Effector memory CD4-positive, alpha-beta T cell (primary cell): ENCODE measurements at places on chromosomes 13 and 19.

DNA sequence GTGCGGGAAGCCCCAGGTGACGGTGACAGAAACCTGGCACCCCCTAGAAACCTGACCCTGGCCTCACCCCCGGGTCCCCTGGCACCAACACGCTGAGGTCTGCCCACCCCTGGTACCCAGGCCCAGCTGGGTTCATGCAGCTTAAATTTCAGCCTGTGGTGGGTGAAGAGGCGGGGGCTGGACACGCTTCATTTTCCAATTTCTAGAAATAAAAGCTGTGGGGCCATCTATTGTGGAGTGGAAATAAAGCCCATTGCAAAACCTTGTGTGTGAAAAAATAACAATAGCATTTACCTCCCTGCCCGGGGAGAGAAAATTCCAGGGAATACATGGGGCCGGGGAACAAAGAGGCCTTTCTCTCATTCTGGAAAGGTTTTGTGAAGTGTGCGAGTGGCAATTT lies 7.5 kb upstream of the FUT5 start:
- DNase-seq, result no peak

GRCh38 chr19:28578208-28578607 lies 634.7 kb downstream of the UQCRFS1 start:
- no peak for DNase-seq

DNA sequence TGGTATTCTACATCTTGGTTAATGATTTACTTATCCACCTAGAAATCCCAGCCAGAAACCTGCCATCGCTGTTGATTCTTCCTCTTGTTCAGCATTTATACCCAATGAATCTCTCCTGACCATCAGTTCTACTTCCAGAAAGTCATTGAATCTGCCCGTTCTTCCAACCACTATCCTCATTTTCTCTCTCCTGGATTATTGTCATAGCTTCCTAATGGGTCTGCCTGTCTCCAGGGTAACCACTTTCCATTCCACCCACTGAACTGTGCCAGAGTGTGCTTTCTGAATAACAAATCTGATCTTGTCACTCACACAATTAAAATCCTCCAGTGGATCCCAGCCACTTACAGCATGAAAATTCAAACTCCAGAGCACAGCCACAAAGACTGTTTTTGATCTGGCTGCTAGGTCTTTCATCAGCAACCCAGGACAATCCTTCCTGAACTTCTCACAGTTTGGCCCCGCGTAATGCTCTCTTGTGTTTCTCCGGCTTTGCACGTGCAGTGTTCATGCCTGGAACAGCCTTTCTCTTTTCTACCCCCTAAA lies 330.6 kb downstream of the SPRY2 start:
- DNase-seq, result no peak

- no peak for DNase-seq
Measured at GRCh38 chr13:78499802-78500201, 103.5 kb downstream of the POU4F1 start.

GRCh38 chr19:41699968-41700323 lies 8.5 kb upstream of the CEACAM5 start:
- no peak for DNase-seq

- DNase-seq, result peak; percentile 64
Measured at GRCh38 chr19:50358483-50359327, 6.7 kb downstream of the NAPSA start.

- DNase-seq, result no peak
Measured at GRCh38 chr13:62194371-62194770, 778.7 kb upstream of the PCDH20 start.

GRCh38 chr19:1507763-1508506 lies 4.9 kb downstream of the ADAMTSL5 start:
- DNase-seq, result peak; percentile 86

- DNase-seq, result no peak
Measured at GRCh38 chr13:96809366-96810096, 184.7 kb downstream of the OXGR1 start.

- no peak for DNase-seq
Measured at GRCh38 chr13:40973409-40973808, 45.7 kb downstream of the ELF1 start.

DNA sequence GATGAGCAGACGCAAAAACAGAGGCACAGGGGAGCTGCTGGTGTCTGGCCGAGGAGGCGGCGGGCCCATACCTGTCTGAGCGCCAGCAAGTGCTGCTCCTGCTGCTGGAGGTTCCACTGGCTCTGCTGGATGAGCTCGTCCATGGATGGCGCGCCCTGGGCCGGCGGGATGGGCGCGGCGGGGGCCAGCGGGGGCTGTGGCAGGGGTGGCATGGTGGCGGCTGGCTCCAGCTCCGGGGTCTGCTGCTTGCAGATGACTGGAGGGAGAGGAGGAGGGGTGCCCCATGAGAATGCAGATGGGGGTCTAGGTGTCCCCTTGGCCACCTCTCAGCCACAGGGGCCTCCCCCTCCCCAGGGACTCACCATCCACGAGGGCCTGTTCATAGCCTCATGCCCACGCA lies 6.9 kb downstream of the CHERP start:
- DNase-seq, result no peak

DNA sequence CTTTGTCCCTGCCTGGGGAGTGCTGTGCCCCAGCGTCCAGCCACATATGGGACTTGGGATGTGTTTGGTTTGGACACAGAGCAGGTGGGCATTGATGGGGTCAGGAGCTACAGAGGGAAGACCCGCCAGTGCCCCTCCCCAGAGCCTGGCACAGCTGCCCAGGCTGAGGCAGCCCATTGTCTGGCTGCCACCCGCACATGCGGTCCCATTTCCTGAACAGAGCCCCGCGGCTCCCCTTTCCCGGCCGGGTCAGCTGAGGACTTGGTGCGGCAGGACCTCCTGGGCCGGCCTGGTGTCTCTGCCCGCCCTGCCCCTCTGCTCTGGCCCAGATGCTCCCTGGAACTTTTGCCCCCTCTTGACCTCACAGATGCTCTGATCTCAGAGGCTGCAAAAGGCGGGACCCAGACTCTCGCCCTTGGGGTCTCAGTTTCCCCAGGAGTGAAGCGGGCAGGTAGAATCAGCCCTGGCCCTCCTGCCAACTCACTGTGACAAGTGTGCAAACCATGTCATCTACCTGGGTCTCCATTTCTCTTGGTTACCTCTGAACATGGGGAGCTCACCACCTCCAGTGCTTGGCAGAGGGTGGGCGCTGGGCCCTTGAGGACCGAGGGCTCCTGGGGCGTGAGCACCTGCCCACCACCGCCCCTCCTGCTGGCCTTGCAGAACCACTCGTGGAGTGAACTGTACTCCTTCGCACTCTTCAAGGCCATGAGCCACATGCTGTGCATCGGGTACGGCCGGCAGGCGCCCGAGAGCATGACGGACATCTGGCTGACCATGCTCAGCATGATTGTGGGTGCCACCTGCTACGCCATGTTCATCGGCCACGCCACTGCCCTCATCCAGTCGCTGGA lies 17.8 kb downstream of the HCN2 start:
- no peak for DNase-seq
